Activated naive CD4-positive, alpha-beta T cell treated with Interleukin-2 at 50 U/mL for 16 hours (primary cell): ENCODE measurements at places on chromosomes 7 and 10.

DNA sequence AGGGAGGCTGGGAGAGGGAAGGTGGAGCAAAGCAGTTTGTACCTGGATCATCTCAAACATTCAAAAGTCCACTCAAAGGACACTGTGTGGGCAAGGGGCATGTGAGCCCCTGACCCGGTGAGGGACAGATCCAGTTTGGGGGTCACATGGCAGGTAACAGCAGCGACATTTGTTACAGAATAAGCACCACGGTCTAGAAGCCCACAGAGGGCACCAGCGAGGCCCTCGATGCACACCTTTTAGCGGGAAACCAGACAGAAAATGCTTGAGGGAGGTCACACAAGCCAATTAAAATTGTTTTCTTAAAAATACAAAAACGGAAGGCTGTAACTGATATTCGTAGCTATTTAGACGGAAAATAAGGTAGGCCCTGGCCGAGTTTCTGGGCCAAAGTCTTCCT lies 144.4 kb downstream of the ZMYND11 start:
- no peak for DNase-seq

GRCh38 chr7:91324663-91325062 lies 60.4 kb downstream of the FZD1 start:
- no peak for DNase-seq

DNA sequence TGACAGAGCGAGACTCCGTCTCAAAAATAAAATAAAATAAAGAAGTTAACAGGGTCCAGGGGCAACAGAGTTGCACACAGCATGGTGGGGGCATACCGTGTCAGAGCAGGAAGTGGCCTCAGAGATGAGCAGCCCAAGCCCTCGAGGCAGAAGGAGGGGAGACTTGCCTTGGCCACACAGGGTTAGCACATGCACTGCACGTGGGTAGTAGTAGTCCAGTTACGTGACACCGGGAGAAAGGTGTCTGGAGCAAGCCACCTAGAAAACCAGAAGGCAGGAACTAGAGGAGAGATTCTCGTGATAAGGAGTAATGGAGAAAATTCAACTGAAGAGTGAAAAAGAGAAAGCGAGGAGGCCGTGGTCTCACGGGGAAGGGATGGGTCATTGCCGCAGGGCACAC lies 9.8 kb upstream of the DENND2A start:
- DNase-seq: no peak

DNA sequence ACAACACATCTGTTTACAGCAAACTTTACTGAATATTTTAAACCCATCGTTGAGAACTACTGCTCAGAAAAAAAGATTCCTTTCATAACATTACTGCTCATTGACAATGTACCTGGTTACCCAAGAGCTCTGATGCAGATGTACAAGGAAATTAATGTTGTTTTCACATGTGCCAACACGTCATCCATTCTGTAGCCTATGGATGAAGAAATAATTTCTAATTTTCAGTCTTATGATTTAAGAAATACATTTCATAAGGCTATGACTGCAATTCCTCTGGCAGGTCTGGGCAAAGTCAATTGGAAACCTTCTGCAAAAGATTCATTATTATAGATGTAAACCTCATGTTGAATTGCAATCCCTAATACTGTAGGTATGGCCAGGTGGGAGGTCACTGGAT lies 16.7 kb upstream of the CNNM1 start:
- DNase-seq: no peak

DNA sequence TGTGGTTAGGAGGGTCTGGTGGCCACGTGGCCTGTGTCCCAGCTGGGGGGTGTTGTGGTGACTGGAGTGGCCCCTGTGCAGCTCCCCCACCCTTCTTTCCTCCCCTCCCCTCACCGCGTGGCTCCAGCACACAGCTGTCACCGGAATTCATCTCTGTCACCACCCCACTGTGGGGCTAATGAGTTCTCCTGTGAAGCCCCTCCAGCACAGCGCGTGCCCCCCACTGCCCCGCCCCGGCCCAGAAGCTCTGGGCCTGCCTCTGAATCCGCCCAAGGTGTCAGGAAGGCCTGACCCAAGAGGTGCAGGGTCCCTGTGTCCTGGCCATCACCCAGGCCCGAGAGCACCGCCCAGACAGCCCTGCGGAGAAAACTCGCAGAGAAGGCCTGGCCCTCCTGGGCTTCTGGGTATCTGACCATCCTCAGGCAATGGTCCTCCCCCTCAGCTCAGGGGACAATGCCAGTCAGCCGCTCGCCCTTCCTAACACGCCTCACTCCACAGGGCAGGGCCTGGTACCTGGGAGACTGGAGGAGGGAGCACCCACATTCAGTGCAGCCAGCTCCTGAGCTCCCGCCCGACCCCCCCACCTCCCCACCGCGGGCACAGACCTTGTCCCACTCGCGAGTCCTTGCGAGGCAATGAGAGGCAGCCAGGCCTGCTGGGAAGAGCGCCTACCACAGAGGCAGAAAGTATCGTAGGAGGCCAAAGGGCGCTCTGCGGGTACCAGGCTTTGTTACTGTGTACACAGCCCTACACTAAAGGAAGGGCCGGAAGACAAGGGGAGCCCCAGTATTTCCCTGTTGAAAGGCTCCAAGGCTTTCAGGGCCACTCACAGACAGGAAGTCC lies 38.2 kb downstream of the GBX1 start:
- no peak for DNase-seq

GRCh38 chr10:31069411-31069810 lies 37.7 kb upstream of the ZNF438 start:
- no peak for DNase-seq

- no peak for DNase-seq
Measured at GRCh38 chr10:71799112-71799511, 25.8 kb upstream of the VSIR start.
